Endothelial cell of umbilical vein (primary cell): ENCODE measurements at places on chromosomes 6 and 20.
A peak's percentile ranks its signal among the peaks of the same experiment; 100 is the strongest.

DNA sequence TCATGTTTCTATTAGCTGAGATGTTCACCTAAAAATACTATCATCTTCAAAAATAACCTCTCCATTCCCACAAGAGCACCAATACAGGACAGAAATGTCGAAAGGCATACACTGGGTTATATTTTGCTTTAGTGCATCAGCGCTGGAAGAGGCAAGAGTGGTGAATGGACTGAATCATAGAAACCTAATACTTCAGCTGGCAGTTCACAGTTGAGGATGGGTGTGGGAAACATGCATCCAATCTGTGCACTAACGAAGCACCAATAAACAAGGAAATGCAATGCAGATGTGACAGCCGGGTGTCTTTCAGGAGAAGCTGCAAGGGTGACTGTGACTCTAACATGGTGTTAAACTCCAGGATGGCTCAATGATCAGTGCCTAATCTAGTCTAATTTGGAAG lies 365.8 kb downstream of the ESR1 start:
- no peak for DNase-seq

DNA sequence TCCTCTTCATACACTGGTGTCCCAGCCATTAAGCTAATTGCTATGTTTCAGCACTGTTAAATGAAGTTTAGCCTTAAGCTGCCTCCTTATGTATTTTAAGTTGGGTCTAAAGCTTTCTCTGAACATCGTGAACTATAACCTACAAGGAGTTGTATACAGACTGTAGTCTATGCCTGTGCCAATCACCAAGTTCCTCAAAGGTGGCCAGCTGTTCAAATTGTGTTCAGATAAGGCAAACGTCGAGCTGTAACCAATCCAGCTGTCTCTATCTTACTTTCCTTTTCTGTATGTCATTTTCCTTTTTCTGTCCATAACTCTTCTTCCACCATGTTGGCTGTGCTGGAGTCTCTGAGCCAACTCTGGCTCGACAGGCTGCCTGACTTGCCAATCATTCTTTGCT lies 199.6 kb downstream of the OGFRL1 start:
- DNase-seq, result no peak

- no peak for DNase-seq
These were observed 60.8 kb downstream of the TTI1 start for GRCh38 chr20:37972256-37973058.

GRCh38 chr20:50526403-50526989 lies 16.3 kb downstream of the PTPN1 start:
- DNase-seq, result peak; percentile 37

DNA sequence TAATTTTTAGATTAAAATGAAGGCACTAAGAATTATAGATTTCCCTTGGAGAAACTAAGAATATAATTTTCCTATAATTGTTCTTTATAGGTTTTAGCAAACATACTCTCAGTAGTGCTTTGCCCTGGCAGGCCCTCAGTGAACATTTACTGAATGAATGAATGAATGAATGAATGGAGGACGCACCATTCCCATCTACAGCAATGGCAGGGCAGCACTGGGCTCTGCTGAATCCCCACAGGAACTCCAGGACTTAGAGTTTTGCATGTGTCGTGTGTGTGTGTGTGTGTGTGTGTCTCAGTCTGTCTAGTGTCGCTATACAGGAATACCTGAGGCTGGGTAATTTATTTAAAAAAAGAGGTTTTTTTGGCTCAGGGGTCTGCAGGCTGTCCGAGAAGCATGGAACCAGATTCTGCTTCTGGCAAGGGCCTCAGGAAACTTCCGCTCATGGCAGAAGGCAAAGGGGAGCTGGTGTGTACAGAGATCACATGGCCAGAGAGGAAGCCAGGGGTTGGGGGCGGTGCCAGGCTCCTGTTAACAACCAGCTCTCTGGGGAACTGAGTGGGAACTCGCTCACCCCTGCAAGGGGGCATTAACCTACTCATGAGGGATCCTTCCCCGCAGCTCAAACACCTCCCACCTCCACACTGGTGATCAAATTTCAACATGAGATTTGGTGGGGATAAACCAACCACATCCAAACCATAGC lies 20.1 kb downstream of the RNASET2 start:
- no peak for DNase-seq

DNA sequence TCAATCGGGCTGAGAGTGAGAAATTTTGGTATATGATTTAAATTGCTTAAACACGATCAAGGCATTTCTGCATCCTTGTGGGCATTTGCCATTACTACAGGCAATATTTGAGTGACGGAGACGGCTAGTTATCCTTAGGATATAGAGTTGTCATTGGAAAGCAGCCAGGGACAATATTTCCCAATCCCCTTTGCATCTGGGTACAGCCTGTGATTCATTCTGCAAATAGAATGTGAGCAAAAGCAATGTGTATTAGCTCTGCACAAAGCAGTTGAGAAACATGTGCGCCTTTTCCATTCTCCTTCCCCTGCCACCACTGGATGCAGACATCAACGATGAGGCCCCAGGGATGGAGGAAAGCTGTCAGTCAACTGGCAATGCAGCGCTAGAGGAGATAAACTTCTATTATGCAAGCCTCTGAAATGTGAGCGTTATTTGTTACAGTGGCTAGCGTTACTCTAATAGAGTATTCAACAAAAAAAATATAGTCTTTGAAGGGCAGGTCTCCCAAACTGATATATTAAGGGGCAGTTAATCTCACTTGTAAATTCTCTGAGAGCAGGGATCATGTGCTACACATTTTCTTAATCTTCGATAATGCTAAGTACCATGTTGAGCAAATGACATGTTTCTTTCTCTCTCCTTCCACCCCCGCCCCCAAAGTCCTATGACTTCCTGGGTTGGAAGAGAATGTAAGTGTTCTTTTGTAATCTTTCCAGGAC lies 37.1 kb upstream of the NCOA3 start:
- DNase-seq, result peak; percentile 94

GRCh38 chr20:22582386-22582963 lies 1.9 kb downstream of the FOXA2 start:
- no peak for DNase-seq

- no peak for DNase-seq
These were observed 51.9 kb upstream of the PTPRK start for GRCh38 chr6:128572294-128572693.

- DNase-seq, result no peak
These were observed 14.9 kb downstream of the PHACTR2 start for GRCh38 chr6:143692696-143693095.

DNA sequence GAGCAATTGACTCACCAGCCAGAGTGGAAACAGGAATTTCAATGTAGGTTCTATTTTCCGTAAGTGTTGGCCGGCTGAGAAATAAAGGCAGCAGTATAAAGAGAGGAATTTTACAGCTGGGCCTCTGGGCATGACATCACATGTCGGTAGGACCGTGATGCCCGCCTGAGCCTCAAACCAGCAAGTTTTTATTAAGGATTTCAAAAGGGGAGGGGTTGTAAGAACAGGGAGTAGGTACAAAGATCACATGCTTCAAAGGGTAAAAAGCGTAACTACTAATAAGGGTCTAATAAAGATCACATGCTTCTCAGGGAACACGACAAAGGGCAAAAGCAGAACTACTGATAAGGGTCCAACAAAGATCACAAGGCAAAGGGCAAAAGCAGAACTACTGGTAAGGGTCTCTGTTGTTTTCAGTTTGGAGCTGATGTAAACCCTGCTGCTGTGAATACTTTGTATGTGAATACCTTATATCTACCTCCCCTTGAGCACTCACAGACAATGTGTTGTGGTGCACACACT lies 9.0 kb upstream of the TULP4 start:
- DNase-seq, result no peak

DNA sequence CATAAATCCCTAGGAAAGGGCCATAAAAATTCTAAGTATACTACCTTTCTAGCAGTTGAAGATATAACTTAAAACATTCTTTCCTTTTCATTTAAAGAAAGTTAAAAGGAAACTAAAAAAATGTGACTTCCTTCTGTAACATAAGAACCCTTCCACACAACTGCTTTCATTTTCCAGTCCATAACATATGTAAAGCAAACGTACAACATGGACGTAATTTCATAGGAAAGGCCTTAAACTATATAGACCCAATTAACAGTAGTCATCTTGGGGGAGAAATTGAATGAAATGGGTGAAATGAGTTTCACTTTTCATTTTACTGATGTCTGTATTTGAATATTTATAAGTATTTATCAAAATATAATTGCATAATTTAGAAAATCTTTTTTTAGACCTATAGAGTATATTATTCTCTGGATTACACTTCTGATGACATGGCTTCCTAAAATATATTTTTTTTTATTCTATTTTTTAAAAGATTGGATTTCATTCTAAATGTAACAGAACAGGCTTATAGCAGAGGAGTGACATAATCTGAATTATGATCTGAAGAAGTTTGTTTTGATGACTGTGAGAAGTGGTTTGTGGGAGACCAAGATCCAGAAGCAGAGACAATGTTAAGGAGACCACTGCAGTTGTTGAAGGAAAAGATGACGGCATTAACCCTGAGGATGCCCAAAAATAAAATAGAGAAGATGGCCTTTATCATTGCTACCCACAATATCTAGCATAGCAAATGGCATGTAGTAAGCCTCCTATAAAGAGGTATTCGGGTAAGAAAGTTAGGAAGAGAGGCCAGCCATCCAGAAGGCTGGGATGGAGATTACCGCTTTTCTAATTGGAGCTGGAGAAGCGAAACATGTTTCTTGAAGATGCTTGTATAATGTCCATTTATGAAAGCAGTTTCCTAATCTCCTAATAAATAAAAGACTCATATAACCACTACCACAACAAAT lies 260.4 kb downstream of the PTPRK start:
- DNase-seq, result no peak
